Memory B cell (primary cell): ENCODE measurements at places on chromosomes 16 and 17.

DNA sequence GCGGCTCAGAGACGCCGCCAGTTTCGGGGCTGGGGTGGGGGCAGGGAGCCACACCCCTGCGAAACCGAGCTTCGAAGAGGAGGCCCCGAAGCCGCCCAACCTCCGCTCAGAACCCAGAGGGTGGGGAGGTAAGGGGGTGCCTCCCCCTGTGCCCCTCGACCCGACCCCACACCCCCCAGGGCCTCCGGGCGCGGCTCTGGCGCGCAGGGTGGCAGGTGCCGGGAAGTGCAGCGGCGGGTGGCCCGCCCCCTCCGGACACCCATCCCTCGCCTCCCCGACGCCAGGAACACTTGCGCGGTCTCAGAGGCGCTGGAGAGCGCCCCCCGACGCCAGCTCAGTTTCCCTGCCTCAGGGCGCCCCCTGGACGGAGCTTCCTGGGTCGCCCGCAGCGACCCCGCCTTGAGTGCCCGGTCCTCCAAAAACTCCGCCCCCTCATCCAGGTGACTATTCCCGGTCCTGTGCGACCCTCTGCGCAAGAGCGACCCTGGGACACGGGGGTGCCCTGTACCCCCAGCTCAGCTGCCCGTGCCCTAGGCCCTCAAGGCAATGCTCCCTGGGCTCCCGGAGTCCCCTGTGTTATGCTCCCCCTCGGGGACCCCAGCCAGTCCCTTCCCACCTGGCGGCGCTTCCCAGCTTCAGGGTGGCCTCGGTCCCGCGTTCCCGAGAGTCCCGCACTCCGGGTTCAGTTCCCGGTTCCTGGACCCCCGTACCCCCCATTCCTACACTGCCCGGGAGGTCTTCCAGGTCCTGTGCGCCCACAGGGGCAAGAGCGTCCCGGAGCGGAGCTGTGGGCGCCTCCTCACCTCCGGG is 562 bp downstream of the PPL start:
- no peak for DNase-seq

GRCh38 chr16:75209944-75210343 is 3.0 kb upstream of the CTRB2 start:
- DNase-seq: no peak

DNA sequence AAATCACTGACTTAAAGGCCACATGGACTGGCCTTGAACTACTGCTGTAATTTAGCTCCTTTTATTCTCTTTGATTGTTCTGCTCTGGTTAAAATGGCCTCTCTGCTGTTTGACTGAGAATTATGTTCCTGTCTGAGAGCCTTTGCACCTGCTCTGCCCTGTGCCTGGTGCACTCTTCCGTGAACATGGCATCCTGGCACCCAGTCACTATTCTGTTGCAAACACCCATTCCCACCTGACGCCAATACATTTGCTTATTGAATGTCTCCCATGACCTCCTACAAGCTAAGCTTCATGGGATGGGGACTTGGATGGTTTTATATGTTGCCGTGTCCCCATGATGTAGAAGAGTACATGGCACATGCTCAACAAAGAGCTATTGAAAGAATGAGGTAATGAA is 20.1 kb downstream of the HSD17B2 start:
- DNase-seq: no peak

DNA sequence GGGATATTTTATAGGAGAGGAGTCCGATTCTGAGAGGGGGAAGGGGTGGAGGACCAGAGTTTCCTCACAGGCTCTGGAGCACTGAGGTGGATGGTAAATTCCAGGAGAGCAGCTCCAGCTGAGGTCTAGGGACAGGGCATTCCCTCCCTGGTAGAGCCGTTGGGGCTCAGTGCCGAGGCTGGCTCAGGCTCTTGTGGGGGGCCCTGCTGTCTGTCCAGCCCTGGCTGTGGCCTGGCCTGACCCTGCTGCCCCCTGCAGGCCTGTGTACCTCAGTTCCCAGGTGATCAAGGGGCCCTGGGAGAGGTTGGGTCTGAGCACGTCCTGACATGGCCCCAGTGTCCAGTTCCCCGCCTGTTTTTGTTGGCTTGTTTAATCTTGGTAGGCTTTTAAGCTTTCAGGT is 16.8 kb downstream of the ZNF750 start:
- no peak for DNase-seq

DNA sequence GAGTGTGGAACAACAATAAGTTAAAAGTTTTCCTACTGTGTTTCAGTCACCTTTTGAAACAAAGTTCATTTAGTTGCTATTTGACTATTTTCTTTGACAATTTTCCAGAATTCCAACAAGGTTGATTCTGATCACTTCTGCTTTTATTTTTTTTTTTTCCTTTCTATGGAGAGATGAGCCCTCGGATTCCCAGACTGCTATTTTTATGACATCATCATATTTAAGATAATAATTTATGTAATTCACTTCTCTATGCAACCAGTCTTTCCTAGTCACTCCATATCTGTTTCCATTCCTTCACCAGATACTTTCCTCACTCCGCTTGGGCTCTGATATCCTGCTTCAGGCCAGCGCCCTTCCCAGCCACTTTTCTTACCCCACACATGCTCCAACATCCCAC is 8.1 kb downstream of the OR4D2 start:
- DNase-seq: no peak

DNA sequence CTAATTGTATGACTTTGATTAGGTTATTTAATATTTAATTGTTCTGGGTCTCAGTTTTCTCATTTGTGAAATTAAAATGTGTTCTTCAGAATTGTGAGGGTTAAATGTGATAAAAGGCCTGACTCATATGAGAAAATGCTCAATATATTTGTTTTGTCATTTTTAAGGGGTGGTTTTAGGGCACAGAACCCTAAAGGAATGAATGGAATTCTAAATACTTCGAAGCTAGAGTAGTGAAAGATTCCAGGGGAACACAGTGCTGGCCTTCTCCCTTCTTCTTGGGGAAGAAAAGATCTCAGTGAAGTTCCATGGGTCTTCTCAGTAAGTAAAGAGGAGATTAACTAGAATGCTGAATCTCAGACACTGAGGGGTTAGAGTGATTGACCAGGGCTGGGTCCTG is 3.9 kb upstream of the SMPD3 start:
- no peak for DNase-seq

DNA sequence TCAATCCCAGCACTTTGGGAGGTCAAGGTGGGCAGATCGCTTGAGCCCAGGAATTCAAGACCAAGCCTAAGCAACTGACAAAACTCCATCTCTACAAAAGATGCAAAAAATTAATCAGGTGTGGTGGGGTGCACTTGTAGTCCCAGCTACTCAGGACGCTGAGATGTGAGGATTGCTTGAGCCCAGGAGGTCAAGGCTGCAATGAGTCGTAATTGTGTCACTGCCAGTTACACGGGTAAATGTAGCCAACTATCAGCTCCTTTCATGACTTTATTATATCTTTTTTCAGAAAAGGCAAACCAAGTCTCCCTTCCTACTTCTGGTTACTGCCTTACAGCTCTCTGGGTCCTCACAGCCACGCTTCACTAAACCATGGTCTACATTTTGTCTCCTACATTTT is 4.0 kb downstream of the SDF2 start:
- no peak for DNase-seq

DNA sequence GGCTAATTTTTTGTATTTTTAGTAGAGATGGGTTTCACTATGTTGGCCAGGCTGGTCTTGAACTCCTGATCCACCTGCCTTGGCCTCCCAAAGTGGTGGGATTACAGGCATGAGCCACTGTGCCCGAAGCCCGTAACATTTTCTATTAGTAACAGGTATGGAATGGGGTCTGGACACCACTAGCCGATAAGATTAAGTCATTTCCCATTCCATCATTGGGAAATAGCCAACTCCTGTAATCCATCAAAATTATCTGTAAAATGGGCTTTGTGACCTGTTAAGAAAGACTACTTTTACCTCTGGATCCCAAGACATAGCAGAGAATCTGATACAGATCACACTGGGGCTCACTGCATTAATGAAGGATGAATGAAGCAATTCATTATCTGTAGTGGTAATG is 3.9 kb upstream of the LUC7L3 start:
- no peak for DNase-seq

- DNase-seq: no peak
Observed at GRCh38 chr16:29804455-29805231, 1.7 kb upstream of the MAZ start.

GRCh38 chr17:79597996-79598895 is 12.6 kb downstream of the RBFOX3 start:
- DNase-seq: no peak
